ENCODE measurements at places on chromosomes 6 and 20.

DNA sequence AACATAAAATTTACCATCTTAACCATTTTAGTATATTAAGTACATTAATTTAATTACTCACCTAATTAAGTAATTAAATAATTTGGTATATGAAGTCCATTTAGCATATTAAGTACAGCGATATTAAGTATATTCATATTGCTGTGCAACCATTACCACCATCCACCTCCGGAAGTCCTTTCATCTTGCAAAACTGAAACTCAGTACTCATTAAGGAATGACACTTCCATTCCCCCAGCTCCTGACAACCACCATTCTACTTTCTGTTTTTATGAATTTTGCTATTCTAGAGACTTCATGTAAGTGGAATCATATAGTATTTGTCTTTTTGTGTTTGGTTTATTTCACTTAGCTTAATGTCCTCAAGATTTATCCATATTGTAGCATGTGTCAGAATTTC, 61.1 kb upstream of the GTSF1L start:
- no peak for DNase-seq

DNA sequence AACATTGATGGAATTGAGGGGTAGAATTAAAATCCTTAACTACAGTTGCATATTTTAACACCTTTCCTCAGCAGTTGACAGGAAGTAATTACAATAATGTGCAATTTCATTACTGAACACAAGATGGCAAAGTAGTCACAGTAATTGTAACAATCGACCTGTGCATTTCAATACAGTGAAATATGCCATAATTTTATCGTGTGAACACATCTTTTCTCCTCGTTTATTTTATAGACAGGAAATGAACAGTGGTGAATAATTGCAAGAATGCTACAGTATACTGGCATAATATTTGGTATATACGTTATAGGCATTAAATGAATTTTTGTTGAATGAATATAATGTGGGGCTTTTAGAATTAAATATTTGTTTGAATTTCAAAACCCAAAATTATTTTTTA, 25.0 kb downstream of the CYB5R4 start:
- DNase-seq: no peak

DNA sequence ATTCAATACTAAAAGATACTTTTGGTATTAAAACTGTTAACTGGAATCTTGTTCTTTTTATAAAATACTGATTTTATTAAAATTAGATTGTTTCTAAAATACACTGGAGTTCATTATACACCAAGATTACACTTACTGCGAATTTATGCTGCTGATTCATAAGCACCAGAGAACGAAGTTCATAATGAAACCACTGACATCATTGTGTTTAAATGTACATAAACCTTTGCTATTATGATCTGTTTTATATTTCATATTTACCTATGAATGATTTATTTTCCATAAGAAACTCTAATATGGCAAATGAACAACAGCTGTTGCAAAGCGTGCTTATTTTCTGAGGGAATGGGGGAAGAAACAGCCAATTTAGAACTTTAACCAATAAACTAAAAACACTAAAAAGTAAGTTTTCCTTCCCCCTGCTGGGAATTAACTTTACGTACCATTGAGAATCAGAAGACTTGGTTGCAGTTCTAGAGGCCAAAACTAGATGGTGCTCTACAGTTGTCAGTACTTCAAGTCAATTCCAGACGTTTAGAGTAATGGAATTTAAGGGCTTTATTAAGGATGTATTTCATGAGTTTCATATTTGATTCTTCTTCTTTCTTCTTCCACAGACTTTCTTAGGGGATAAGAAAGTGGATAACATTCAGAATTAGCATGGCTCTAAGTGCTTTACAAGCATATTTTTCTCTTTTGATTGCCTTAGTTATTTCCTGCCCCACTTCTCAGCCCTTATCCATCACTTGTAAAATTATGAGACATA, 30.8 kb upstream of the COL19A1 start:
- no peak for DNase-seq

- DNase-seq: no peak
These were observed 235.4 kb downstream of the HDGFL1 start for GRCh38 chr6:22804620-22805261.

DNA sequence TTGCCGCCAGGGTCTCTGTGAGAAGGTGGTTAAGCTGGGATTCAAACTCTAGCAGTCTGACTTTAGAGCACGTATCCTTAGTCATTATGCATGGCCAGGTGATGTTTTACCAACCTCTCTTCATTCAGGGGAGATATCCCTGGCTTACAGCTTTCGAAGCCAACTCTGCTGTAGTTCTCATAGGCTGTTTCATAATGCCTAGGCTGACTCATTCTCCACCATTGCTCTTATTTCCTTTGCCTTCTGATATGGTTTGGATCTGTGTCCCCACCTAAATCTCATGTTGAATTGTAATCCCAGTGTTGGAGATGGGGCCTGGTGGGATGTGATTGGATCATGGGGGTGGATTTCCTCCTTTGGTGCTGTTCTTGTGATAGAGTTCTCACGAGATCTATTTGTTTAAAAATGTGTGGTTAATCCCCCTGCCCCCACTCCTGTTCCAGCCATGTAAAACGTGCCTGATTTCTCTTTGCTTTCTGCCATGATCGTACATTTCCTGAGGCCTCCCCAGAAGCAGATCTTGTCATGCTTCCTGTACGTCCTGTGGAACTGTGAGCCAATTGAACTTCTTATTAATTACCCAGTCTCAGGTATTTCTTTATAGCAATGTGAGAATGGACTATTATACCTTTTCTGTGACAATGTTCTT, 94.6 kb upstream of the MAN1A1 start:
- DNase-seq: no peak
